ENCODE measurements at places on chromosomes 13 and 19. TPM values are rescaled to one million over a fixed set of nuclear protein-coding genes. Genes with fewer than 3 reads are reported as not detected.
A peak's percentile ranks its signal among the peaks of the same experiment; 100 is the strongest.

- peak; percentile 74 for DNase-seq
Measured at GRCh38 chr19:16325161-16325527, 518 bp downstream of the KLF2 start.

DNA sequence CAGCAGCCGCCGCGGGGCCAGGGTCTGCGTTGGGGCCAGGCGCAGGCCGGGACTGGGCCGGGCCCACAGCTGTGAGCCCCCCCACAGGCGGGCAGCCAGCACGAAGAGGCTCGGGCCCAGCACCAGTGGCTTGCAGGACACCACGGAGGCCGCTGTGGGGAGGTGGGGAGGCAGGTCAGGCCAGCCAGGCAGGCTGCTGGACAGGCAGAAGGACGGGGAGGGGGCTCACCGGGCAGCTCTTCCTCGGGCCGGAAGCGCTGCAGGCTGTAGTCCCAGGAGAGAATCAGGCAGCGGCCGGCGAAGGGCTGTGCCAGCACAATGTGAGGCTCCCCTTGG, 8.3 kb downstream of the LGI4 start:
- no peak for DNase-seq

DNA sequence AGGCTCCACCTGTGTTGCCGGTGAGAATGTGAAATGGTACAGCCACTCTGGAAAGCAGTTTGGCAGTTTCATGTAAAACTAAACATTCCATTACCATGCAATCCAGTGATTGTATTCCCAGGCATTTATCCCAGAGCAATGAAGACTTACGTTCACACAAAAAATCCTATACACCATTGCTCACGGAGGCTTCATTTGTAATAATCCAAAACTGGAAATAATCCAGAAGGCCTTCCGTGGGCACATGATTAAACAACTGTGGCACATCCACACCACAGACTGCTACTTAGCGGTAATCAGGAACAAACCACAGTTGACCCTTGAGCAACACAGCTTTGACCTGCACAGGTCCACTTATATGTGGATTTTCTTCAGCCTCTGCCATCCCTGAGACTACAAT, 339.7 kb downstream of the MTUS2 start:
- no peak for DNase-seq

- no peak for DNase-seq
Measured at GRCh38 chr13:47708386-47708785, 292.7 kb downstream of the SUCLA2 start.

- peak; percentile 94 for DNase-seq
Measured at GRCh38 chr19:8240274-8241229, 31.4 kb downstream of the CERS4 start.

DNA sequence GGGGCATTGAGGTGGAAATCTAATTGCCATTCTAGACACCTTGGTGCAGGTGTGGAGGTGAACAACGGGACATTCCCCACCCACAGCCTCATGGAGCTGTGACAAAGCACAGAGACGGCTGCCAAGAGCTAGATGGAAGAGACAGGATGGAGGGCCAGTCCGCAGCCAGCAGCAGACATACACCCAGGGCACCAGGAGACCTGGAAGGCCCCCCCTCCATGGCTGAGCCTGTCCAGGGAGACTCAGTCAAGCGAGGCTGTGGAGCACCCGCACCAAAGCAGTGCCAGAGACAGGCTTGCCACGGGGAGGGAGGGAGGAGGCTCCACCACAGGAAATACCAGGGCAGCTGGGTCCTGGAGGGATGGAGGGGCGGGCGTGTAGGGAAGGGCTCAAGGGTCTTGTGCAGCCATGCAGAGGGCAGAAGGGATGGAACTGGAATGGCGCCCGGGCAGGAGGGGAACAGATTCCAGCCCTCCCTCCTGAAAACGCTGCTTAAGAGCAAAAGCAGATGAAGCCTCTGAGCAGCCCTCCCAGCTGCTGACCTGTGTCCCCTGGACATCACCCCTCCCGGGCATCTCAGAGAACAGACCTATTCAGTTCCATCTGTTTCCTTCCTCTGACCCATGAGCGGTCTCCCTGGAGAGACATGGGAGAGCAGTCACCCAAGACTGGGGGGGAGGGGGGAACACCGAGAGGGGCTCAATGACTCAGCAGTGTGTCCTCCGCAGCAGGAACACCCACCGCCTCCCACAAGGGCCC, 14.4 kb downstream of the EPS15L1 start:
- peak; percentile 65 for DNase-seq

DNA sequence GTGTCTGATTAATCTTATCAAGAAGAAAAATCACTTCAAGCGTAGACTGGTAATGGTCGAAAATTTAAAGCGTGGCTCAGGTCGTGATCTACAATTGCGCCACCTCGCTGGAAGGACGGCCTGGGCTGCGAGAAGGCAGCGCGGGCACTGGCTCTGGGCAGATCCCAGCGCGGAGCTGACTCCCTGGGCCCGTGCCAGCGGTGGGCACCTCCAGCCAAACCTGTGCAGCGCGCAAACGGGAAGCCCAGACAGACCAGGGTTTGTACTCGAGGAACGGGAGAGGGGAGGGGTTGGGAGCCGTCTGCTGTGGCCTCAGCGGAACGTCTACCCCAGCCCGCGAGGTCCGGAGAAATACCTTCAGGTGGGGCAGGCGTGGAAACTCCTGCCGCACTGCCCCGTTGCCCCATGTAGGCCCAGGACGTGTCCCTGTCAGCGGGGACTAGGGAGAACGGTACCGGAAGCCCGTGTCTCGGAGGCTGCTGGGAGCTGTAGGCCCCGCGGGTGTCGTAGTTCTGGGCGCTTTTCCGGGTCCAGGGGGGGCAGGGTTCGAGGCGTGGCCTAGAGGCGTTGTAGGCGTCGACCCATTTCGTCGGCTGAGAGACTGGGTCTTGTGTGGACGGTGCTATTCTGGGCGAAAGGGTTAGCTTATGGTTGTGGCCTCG, 21.1 kb downstream of the ZNF274 start:
- DNase-seq, result no peak

- no peak for DNase-seq
Measured at GRCh38 chr19:48624791-48625723, 5.8 kb downstream of the SPHK2 start.

- peak; percentile 63 for DNase-seq
Measured at GRCh38 chr19:21569494-21569865, 64.1 kb downstream of the ZNF429 start.

GRCh38 chr13:111406636-111407035, 86.2 kb downstream of the TEX29 start:
- DNase-seq, result no peak

DNA sequence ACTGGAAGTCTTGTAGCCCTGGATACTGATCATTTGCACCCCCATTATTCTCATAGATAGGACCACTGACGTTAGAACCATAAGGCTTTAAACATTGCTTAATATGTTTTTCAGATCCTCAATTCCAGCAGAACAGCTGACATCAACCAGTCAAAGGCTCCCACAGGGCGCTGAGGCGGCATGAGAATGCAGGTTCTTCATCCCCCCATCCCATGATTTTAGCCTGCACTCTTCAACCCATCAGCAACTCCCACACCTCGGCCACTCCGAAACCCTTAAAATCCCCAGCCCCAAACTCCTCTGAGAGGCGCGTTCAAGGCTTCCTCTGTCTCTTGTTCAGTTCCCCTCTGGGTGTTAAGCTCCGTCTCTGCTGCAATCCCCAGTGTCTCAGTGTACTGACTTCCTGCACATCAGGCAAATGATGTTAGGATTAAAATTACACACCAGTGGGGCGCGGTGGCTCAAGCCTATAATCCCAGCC, 24.3 kb upstream of the LAMP1 start:
- DNase-seq, result no peak

- DNase-seq, result no peak
Measured at GRCh38 chr13:40047322-40047771, 391.9 kb downstream of the COG6 start.

DNA sequence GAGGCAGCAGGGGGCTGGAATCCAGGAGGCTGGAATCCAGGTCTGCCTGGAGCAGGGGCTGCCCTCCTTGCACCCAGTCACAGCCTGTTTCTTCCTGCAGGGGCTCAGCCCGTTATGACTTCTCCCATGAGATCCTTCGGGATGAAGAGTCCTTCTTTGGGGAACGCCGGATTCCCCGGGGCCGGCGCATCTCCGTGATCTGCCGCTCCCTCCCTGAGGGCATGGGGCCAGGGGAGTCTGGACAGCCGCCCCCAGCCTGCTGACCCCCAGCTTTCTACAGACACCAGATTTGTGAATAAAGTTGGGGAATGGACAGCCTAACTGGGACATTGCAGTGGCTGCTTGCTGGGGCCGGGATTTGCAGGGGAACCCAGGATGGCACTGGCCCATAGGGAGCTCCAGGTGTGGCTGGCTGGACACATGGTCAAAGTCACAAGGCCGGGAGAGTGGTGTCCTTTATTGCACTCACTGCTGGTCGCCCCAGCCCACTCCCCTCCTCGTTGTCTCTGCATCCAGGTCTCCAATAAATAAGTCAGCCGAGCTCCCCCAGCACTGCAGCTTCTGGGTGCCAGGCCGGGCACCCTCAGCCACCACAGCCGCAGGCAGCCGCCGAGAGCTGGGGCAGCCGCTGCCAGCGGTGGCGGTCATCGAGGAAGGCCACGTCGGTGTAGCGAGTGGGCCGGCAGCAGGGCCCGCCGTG, 872 bp downstream of the PSPN start:
- no peak for DNase-seq

DNA sequence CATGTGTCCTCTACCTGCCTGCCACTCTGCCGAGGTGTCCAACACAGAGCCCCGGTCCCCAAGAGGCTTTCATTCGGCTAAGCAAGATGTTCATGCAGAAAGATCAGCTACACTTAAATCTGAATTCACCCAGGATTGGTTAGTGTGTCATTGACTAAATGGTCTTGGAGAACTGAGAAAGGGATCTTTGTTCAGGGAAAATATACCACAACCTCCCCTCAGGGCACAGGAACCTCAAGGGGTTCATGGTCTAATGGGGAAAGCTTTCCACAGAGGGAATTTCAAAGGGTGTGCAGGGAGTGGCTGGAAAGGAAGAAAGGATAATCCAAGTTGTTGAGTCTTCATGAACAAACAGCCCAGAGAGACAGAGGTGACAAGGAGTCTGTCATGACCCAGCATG, 14.4 kb upstream of the POP4 start:
- no peak for DNase-seq

- no peak for DNase-seq
Measured at GRCh38 chr13:71417205-71417604, 449.8 kb downstream of the DACH1 start.

- no peak for DNase-seq
Measured at GRCh38 chr13:45479661-45480060, 14.9 kb downstream of the COG3 start.

DNA sequence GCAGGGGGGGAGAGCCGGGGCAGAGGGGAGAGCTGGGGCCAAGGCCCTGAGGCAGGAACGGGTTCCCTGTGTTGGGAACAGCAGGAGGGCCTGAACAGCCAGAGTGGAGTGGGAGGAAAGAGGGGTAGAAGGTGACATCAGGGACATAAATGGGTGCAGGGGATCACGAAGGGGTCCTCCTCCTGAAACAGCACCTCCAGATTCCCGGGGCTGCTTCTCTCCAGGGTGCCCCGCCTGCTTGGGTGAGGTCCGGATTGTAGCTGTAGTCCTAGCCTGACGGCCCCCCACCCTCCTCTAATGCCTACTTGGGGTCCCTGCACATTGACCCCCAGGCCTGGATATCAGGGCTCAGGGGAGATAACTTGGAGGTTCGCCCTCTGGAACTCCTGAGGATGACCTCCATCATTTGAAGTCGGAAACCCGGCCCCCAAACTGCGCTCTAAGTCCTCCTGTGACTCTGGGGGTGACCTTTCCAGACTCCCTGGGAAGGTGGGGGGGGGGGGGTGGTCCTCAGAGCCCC, 473 bp upstream of the SCN1B start:
- DNase-seq, result no peak

DNA sequence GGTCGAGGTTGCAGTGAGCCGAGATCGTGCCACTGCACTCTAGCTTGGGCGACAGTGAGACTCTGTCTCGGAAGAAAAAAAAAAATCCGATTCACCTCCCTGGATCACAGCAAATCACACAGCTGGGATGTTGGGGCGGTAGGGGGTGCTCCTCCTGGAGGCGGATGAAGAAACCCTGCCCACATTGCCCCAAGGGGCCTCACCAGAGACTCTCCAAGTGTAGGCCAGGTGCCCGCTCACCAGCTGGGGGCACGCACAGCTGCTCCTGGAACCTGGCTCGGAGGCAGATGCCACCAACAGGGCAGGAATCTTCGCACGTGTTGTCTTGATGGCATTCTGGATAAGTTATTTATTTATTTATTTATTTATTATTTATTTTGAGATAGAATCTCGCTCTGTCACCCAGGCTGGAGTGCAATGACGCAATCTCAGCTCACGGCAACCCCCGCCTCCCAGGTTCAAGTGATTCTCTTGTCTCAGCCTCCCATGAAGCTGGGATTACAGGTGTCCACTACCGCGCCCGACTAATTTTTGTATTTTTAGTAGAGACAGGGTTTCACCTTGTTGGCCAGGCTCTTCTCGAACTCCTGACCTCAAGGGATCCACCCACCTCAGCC, 3.1 kb downstream of the UQCR11 start:
- no peak for DNase-seq

GRCh38 chr19:44808463-44809371, at the start of gene BCAM:
BCAM (plus strand) TSS chr19:44809103; CDS start chr19:44809125, 22 bp downstream.
- DNase-seq, result peak; percentile 91

DNA sequence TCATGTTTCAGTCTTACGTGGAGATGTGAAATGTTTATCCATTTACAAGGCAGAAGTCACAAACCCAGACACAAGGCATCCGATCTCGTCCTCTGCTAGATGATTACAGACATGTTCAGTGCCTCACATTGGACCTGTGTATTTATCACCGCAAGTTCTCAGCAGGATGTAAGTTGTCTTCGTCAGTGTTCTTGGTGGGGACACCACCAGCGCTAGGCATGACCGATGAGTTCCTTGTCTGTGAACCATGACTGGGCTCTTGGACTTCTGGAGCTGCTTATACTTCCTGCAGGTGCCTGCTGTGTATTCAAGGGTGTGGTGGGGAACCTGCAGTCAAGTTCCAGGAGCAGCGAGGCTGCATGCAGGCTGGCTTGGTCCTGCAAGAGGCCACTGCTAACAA, 105.4 kb downstream of the URI1 start:
- DNase-seq, result no peak

DNA sequence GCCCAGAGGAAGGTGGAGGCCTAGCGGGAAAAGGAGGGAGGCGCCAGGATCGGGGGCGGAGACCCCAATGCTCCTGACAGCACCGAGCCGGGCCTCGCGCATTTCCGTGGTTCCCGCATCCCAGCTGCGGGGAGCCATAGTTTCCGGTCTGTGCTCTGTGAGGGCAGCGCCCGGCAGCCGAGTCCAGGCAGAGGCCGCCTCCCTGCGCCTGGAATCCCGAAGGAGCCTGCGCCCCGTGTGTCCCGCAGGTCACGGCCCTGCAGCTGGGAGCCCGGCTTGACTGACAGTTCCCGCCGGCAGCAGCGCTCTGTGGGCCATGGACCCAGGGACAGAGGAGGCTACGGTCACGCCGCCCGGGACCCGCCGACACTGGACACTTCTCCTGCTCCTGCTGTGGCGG, 74.6 kb upstream of the C13orf46 start:
- no peak for DNase-seq

GRCh38 chr19:56162258-56162657, 13.6 kb upstream of the GALP start:
- DNase-seq, result no peak

Gene ZNF442
- total RNA-seq, result 5.4 TPM

Gene ETV2
- total RNA-seq, result 1.2 TPM

Gene C1QTNF9B
- 3.0 TPM for total RNA-seq

Gene SYT5
- total RNA-seq, result not detected

Gene VAV1
- 12.7 TPM for total RNA-seq

Gene GRK1
- 0.09 TPM for total RNA-seq

Gene DIRAS1
- 0.45 TPM for total RNA-seq

Gene PLK5
- 0.80 TPM for total RNA-seq

Gene FGF22
- total RNA-seq, result 3.2 TPM

Gene LIM2
- not detected for total RNA-seq

Gene RYR1
- total RNA-seq, result 14.4 TPM

Data from sciatic nerve (tissue), 2 donors.